Natural killer cell treated with Interleukin-12 subunit alpha and Interleukin-12 subunit beta and Interleukin-15 and Interleukin-18, amount 100 ng/mL, for 72 hours (primary cell): ENCODE measurements at places on chromosomes 5 and 9. TPM values are rescaled to one million over a fixed set of nuclear protein-coding genes. Genes with fewer than 3 reads are reported as not detected.
A peak's percentile ranks its signal among the peaks of the same experiment; 100 is the strongest.

Gene OR1Q1
- total RNA-seq, result not detected

GRCh38 chr9:106312906-106313305, 550.1 kb upstream of the ZNF462 start:
- H3K4me1 ChIP-seq, result peaks cover 47% of the 10 kb centered on the region
- H3K27ac ChIP-seq, result peak overlapping the region; percentile 67
- no peak for DNase-seq
- no peaks in the 10 kb centered on the region for H3K27me3 ChIP-seq

Gene STK32A
- not detected for total RNA-seq

- H3K27ac ChIP-seq, result no peak overlapping the region
- no peak for DNase-seq
- peaks cover 29% of the 10 kb centered on the region for H3K27me3 ChIP-seq
- no peaks in the 10 kb centered on the region for H3K36me3 ChIP-seq
These were observed 17.1 kb downstream of the APBA1 start for GRCh38 chr9:69655065-69655464.

GRCh38 chr5:172529896-172530295, 75.6 kb upstream of the SH3PXD2B start:
- peaks cover 38% of the 10 kb centered on the region for H3K27me3 ChIP-seq
- H3K4me3 ChIP-seq, result no peak overlapping the region
- no peaks in the 10 kb centered on the region for H3K36me3 ChIP-seq
- DNase-seq, result no peak
- no peak overlapping the region for H3K27ac ChIP-seq
- H3K4me1 ChIP-seq, result no peaks in the 10 kb centered on the region

DNA sequence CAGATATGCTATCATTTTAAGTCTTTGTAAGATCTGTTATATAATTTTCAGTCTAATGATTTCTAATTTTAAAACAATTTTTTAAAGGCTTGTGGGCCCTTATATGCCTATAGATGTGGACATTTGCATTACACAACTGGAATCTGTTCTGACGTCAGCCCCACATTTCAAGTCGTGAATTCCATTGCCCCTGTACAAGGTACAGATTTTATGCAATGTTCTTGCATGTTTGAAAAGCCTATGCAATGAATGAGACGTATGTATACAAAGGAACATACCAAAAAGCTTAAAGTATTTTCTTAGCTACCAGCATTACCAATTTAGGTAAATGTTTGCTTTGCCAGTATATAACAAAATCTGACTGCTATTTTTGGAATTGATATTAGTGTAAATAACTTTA, 77.2 kb downstream of the ITGA1 start:
- peaks cover 7% of the 10 kb centered on the region for H3K36me3 ChIP-seq
- no peak overlapping the region for H3K4me3 ChIP-seq
- no peaks in the 10 kb centered on the region for H3K4me1 ChIP-seq
- peaks cover 3% of the 10 kb centered on the region for H3K27me3 ChIP-seq
- no peak for DNase-seq

Gene UGCG
- total RNA-seq, result 14.8 TPM

- no peaks in the 10 kb centered on the region for H3K27me3 ChIP-seq
- H3K4me3 ChIP-seq, result no peak overlapping the region
- DNase-seq, result no peak
- H3K4me1 ChIP-seq, result peaks cover 16% of the 10 kb centered on the region
These were observed 257.6 kb upstream of the ZNF608 start for GRCh38 chr5:125004009-125004408.

- no peaks in the 10 kb centered on the region for H3K27me3 ChIP-seq
- no peaks in the 10 kb centered on the region for H3K4me1 ChIP-seq
- no peak overlapping the region for H3K4me3 ChIP-seq
- H3K27ac ChIP-seq, result no peak overlapping the region
These were observed 149.8 kb downstream of the PBX3 start for GRCh38 chr9:125896964-125897363.

DNA sequence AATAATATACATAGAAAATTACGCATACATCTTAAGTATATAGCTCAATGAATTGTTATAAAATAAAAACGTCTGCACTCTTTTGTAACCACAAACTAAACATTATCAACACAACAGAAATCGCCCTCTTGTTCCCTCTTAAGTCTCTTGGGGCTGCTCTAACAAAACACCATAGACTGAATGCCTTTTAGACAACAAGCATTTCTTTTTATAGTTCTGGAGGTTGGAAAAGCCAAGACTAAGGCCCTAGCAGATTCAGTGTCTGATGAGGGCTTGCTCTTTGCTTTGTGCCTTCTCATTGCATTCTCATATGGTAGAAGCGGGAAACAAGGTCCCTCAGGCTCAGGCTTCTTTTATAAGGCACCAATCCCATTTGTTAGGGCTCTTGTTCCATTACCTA, 4.9 kb upstream of the IFNB1 start:
- H3K27me3 ChIP-seq, result no peaks in the 10 kb centered on the region
- no peak overlapping the region for H3K4me3 ChIP-seq
- peaks cover 17% of the 10 kb centered on the region for H3K4me1 ChIP-seq
- no peak overlapping the region for H3K27ac ChIP-seq
- no peak for DNase-seq

Gene MARVELD2
- total RNA-seq, result 0.14 TPM

Gene MLANA
- not detected for total RNA-seq

GRCh38 chr9:72856972-72857623, 95.8 kb downstream of the ALDH1A1 start:
- no peaks in the 10 kb centered on the region for H3K4me1 ChIP-seq
- H3K27me3 ChIP-seq, result peaks cover 6% of the 10 kb centered on the region
- no peak for DNase-seq
- H3K4me3 ChIP-seq, result no peak overlapping the region

GRCh38 chr5:163943546-163943945, 438.1 kb downstream of the MAT2B start:
- no peak for DNase-seq
- no peak overlapping the region for H3K27ac ChIP-seq
- H3K4me3 ChIP-seq, result no peak overlapping the region
- H3K36me3 ChIP-seq, result no peaks in the 10 kb centered on the region

DNA sequence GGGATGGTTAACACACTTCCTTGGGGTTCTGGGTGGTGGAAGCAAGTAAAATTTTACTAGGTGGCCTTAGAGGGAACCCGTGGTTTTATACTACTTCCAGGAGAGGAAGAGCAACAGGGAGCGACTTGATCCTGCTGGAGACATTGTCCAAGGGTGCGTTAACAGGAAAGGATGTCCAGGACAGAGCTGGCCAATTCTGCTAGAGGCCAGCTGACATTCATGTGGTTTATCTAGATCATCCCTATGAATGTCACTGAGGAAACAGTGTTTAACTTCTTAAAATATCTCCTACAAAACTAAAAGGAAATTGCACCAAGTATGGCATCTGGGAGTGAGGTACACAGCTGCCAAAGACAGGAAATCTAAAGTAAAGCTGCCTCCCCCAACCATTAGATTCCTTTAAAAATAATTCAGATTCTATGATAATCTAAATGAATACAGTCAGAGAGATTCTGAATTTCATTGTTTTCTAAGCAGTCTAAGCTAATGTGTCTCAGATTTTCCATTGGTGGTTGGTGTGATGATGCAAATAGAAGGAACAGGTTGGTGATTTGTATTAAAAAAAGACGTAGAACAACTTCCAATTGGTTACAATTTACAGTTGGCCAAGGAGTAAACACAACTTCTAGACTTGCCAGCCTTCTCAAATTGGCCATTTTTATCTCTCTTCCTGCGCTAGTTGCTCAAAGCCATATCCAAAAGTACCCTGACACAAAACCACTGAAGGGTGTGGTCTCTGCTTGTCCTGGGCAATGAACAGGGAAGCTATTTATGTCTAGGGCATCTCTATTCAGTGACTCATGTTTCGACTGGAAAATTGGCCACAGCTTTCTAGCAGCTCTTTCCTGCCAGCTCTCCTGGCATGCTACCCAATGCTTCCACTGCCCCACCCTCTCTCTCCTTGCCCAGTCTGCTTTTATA, 574.7 kb upstream of the MEF2C start:
- no peaks in the 10 kb centered on the region for H3K27me3 ChIP-seq
- H3K36me3 ChIP-seq, result peaks cover 6% of the 10 kb centered on the region
- H3K27ac ChIP-seq, result no peak overlapping the region
- no peaks in the 10 kb centered on the region for H3K4me1 ChIP-seq

- no peaks in the 10 kb centered on the region for H3K4me1 ChIP-seq
- DNase-seq, result no peak
- no peak overlapping the region for H3K27ac ChIP-seq
These were observed 54.3 kb upstream of the BOD1 start for GRCh38 chr5:173670791-173671120.

GRCh38 chr9:109775516-109775915, 4.5 kb upstream of the PALM2AKAP2 start:
- DNase-seq, result no peak
- H3K27me3 ChIP-seq, result peaks cover 24% of the 10 kb centered on the region
- no peaks in the 10 kb centered on the region for H3K4me1 ChIP-seq
- no peaks in the 10 kb centered on the region for H3K36me3 ChIP-seq
- H3K27ac ChIP-seq, result no peak overlapping the region

- H3K4me3 ChIP-seq, result no peak overlapping the region
- no peak for DNase-seq
- H3K27me3 ChIP-seq, result peaks cover 11% of the 10 kb centered on the region
- H3K36me3 ChIP-seq, result no peaks in the 10 kb centered on the region
- peaks cover 7% of the 10 kb centered on the region for H3K4me1 ChIP-seq
These were observed 111.8 kb upstream of the LHFPL2 start for GRCh38 chr5:78760366-78760765.

GRCh38 chr9:32866273-32866672, 82.9 kb downstream of the TMEM215 start:
- H3K36me3 ChIP-seq, result no peaks in the 10 kb centered on the region
- peaks cover 5% of the 10 kb centered on the region for H3K27me3 ChIP-seq
- DNase-seq, result no peak
- H3K27ac ChIP-seq, result no peak overlapping the region
- H3K4me1 ChIP-seq, result no peaks in the 10 kb centered on the region
- H3K4me3 ChIP-seq, result no peak overlapping the region

DNA sequence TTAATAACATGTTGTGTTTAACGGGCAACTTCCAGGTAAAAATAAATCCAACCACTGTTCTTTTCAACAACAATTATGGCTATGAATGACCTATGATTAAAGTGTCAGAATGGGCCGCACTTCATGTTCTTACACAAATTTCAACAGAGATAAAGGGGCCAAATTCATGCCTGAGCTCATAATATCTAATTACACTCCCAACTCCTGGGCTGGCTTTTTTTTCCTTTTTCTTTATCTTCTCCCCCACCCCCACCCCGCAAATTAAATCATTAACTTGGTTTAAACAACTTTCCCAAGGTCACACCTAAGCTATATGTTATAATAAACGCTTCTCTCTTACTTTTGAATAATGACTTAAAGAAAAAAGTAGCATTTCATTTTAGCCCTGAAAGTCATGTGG, 25.8 kb downstream of the ZNF608 start:
- no peaks in the 10 kb centered on the region for H3K4me1 ChIP-seq
- DNase-seq, result no peak
- no peaks in the 10 kb centered on the region for H3K36me3 ChIP-seq
- H3K27ac ChIP-seq, result no peak overlapping the region
- no peak overlapping the region for H3K4me3 ChIP-seq

DNA sequence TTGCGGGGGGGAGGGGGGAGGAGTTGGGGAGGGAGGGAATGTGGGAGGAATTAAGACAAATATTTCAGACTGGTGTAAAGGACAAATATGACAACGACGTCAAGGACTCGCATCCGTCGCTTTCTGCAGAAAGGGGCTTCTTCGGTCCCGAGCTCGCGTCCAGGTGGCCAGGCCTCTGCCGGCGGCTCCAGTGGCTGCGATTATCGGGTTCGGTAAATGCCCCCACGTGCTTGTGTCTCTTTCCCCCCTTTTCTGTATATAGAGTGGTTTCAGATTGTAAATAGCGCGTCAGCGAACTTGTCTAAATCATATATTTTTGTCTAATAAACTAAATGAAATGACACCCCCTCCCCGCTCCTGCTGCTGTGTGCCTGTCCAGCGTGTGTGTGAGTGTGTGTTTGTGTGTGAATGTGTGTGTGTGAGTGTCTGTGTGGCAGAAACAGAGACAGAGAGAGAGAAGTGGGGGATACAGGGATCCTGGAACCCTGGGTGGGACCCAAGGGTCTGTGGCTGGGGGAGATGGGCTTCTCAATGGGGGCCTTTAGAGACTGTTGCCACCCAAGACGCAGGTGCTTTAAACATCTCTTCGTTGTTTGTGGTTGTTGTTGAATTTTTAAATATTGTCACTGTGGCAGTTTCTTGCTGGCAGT, 5.6 kb downstream of the IRX1 start:
- peaks cover 13% of the 10 kb centered on the region for H3K4me1 ChIP-seq
- peaks cover 49% of the 10 kb centered on the region for H3K27me3 ChIP-seq
- H3K36me3 ChIP-seq, result peaks cover 11% of the 10 kb centered on the region

Gene NTMT1
- total RNA-seq, result 28.9 TPM

Gene SUSD3
- 3.3 TPM for total RNA-seq

Gene LCN15
- total RNA-seq, result not detected

DNA sequence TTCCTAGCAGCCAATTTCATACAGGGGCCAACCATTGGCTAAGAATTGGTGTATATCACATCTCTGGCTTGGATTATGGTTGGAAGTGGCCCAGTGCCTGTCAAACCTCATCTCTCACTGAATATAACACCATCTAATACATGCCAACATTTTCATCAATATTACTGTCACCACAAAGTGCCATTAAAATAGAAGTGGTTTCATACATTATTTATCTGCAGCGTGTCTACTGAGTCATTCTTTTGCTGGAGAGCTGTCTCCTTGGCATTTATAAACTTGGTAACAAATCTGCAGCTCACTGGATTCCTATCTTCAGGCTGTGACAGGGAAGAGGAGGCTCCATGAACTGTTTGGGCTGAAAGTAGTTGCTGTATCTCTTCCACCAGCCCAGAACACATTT, 70.9 kb downstream of the PTTG1 start:
- H3K4me1 ChIP-seq, result peaks cover 28% of the 10 kb centered on the region
- H3K36me3 ChIP-seq, result peaks cover 5% of the 10 kb centered on the region
- no peak for DNase-seq
- no peak overlapping the region for H3K4me3 ChIP-seq

DNA sequence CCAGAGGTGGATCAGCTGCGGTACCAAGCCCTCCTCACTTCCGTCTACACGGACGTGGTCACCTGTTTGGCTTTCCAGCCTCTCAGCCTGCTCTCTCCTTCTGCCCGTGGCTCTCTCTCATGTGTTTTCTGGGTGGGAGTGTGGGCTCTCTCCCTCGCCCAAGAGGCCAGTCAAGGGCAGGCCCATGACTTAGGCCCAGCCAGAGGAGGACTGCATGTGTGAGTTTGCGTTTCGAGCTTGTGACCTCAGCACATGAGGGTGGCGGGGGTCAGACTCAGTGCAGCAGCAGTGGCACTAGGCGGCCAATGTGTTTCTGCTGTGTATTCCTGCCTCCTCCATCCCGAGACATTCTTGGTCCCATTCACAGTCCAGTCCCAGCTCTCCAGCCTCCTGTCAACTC, 82.5 kb upstream of the SMIM23 start:
- no peaks in the 10 kb centered on the region for H3K36me3 ChIP-seq
- DNase-seq, result no peak
- no peaks in the 10 kb centered on the region for H3K4me1 ChIP-seq
- no peak overlapping the region for H3K27ac ChIP-seq
- peaks cover 12% of the 10 kb centered on the region for H3K27me3 ChIP-seq
